Activated gamma-delta T cell treated with Interleukin-2 at 50 U/mL for 16 hours (primary cell): ENCODE measurements at places on chromosomes 4 and X.

- no peak for DNase-seq
Observed at GRCh38 chrX:50436797-50437196, 33.8 kb downstream of the DGKK start.

DNA sequence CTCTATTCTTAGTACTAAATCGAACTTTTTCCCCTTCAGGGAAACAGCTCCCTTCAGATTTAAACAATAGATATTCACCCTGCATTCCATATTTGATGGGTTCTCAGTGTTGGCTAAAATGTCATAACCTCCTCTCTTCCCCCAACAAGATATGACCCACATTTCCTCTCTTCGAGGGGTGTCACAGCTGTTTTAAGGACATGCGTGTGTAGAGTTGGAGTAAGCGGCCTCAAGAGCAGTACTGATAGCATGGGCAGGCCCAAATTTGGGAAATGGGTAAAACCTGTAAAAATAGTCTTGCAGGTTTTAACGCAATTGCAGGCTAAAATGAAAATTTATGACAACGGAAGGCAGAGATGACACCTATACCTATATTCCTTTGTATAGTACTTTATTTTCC, 28.7 kb downstream of the SAT1 start:
- no peak for DNase-seq

DNA sequence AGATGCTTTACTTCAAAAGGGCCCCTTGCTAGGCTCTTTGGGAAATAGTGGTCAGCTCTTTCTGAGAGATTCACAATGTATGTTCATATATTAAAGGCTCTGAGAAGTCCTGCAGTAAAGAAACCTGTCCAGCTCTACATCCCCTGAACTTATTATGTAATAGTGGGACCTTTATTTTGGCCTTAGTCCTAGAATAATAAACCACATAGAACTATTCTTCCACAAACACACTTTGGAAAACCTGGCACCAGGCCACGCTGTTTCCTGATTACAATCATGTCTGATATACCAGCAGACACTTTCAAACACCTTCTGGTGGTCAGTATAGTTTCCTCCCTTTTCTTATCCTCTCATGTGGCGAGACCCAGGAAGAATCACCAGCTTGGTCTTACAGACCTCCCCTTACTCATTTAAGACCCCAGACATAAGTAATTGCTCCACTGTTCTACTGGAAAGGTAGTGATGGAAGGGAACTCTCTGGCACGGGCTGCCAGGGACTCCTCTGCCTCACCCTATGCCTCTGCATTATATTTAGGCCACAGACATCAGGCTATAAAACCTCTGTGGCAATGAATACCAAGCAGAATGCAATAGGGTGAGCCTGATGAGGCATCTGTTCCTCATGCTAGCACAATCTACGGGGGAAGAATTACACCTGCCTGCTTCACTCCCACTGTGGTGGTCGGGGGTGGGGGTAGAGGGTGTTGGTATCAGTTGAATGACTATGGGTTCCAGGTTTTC, 5.7 kb upstream of the PPEF1 start:
- no peak for DNase-seq

DNA sequence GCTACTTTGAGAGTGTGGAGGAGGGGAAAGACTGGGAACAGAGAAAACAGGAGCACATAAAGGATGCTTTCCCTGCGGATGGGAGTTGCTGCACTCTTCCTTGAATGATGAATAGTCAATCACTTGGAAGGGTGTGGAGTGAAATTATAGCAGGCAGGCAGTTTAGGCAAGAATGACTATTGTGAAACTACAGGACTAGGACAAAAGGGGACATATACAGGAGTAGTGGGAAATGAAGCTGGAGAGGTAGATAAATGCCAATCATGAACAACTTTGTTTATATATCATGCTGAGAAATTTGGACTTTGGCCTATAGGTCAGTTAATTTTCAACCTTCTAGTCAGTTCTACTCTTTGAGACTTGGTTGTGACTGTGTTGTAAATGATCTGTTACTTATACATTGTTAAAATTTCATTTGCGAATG, 76.9 kb downstream of the PAQR3 start:
- no peak for DNase-seq

GRCh38 chr4:153710681-153711080, 26.6 kb downstream of the TLR2 start:
- DNase-seq = no peak

- DNase-seq = no peak
Observed at GRCh38 chr4:35824231-35824630, 420.1 kb downstream of the ARAP2 start.

DNA sequence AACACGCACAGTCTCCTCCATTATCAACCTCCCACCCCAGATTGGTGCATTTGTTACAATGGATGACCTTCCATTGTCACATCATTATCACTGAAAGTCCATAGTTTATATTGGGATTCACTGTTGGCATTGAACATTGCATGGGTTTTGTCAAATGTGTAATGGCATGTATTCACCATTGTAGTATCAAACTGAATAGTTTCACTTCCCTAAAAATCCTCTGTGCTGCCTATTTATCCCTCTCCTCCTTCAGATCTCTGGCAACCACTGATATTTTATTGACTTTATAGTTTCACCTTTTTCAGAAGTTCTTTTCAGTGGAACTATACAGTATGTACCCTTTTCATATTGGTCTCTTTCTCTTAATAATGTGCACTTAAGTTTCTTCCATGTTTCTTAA, 1565.4 kb downstream of the PCDH18 start:
- no peak for DNase-seq

DNA sequence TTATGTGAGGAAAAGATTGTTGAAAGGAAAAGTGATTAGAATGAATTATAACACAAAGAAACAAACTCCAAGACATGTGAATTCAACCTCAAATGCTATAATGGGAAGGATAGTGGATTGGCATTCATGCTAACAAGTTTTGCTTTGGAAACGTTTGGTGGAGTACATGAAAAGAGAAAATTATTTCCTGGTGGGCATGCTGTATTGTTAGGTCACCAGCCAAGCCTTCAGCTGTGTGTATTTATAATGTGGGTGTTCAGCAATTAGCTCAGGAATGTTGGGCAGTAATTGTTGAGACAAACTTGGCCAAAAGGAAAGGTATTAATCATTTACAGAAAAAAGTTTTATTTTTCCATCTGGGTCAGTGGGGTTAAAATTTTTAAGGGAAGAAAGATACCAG, 198.9 kb upstream of the ARSJ start:
- no peak for DNase-seq

DNA sequence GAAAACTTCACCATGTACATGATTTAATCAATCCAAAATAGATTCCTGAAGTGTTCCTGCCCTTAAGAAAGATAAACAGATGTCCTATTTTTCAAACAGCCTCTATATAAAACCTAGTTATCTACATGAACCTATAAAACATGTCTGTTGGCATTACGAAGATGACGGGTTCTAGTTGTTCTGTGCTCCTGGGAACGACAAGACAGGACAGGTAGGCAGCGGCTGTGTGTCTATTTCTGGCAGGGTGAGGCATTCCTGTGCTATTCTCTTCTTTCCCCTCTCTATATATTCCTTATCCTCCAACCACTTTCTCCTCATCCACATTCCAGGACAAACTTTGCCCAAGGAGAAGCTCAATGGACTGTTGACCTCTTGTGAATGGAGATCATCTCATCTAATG, 6.1 kb downstream of the FAT1 start:
- DNase-seq = no peak
